HAP-1 (cell line): ENCODE measurements at places on chromosomes 13 and 19.

- no peak for DNase-seq
Observed at GRCh38 chr13:112955271-112955937, 13.6 kb upstream of the MCF2L start.

DNA sequence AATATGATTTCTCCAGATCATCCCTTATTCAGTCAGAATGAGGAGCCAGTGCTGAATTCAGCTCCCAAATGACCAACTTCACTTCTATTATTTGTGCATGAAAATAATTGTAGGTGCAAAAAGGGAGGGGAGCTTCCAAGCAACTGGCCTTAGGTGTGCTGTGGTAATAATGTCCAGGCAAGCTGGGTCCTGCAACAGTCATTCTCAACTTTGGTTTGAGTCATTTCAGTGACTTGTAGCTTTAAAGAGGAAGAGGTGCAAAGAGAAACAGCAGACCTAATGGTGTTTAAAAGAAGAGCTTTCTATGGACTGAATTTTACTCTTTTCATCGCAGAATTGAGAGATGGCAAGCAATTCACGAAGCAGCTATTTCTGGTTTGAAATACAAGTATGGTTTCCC, 29.2 kb upstream of the FGF9 start:
- DNase-seq: no peak

- DNase-seq: no peak
Observed at GRCh38 chr13:109144693-109145437, 515.5 kb downstream of the MYO16 start.

DNA sequence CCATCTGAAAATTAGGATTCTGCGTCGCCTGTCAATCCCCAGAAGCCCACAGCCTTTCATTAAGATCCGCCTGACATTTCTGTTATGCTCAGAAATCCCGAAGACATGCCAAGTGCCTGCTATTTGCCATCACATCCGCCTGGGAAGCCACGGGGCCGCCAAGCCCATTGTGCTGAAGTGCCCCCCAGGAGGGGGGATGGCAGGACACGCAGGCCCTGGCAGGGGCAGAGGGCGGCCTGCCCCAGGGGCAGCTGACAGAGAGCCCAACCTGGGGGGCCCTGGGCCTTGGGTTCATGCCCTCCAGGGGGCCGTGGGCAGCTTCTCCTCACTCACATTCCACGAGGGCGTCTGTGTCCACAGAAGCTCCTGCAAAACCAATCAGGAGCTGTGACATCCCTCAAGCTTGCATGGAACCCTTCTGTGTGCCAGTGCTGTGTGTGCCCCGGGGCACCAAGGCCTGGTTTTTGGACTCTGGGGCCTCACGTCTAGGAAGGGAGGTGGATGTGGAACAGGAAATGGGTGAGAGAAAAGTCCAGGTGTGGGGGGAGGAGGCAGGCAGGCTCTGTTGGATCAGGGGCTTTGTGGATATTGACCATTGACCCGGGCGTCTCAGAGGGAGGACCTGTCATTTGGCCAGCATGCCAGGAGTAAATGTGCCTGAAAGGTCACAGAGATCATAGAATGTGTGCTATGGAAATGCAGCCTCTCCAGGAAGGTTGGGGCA, 122.9 kb downstream of the URI1 start:
- DNase-seq: no peak

DNA sequence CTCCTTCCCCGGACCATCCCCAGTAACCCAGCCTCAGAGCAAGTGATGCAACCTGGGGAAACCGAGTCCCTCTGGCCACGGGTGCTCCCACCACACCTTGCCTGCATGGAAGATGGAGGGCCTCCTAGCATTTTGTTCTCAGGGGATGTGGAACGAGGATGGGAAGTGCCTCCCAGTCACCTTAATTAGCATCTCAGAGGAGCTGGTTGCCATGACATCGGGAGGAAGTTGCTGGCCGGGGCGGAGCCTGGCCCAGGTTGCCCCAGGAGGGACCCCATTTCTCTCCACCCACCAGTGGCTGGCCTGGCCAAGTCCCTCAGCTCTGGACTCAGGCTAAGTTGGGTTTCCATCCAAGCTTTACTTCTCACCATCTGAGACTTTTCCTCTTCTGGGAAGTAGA, 24.1 kb upstream of the PTPRS start:
- peak; percentile 30 for DNase-seq

GRCh38 chr19:4715529-4716221, 8.0 kb downstream of the DPP9 start:
- no peak for DNase-seq

DNA sequence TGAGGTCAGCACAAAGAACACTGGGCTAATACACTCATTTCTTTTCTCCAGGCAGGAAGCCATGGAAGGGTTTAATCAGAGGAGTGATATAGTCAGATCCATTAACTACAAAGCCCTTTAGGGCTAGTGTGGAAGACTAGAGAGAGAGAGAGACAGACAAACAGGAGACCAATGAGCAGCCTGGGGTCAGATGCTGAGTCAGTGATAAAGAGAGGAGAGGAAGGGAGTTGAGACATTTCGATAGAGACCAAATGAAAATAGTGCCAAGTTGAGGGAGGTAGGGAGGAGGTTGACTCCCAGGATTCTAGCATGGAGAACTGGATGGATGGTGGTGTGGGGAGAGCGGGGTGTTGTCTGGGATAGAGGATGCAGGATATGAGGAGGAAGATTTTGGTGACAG, 18.2 kb downstream of the ZNF473 start:
- DNase-seq: no peak

- DNase-seq: no peak
Observed at GRCh38 chr13:30668312-30668711, 50.6 kb downstream of the USPL1 start.

GRCh38 chr19:41925208-41926003, 2.8 kb downstream of the ERFL start:
- no peak for DNase-seq

GRCh38 chr13:113849546-113849945, 14.3 kb downstream of the GAS6 start:
- DNase-seq: no peak

DNA sequence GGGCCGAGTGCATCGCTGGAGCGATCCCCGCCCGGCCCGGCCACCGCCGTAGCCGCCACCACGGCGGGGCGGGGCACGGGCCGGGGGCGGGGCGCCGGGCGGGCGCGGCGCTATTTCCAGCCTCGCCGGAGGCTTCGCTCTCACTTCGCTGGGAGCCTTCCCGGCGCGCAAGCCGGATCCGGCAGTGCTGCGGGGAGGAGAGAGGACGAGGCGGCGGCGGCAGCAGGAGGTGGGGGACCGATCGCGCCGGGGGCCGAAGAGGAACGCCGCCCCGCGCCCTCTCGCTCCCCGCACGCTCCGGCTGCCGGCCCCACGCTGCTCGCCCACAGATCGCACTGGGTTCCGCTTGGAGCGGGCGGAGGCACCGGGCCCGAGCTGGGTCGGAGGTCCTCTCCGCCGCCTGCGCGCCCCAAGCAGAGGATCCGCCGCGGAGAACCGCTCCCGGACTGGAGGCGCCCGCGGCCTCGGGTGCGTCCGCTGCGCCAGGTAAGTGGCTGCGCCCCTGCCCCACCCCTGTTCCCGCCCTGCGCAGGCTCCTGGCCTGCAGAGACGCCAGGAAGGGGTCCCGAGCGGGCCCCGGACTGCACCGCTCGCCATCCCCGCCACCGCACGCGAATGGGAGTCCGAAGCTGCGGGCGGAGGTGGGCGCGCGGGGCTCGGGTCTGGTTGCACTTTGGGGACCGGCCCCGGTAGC, at the start of gene CHST8:
Gene CHST8 (plus strand): TSS at position 143 of the 694 bp plus-strand sequence. CDS start 67,309 bp downstream, outside the sequence.
- peak; percentile 52 for DNase-seq

GRCh38 chr13:99294958-99295357, 12.2 kb downstream of the GPR183 start:
- no peak for DNase-seq

- peak; percentile 65 for DNase-seq
Observed at GRCh38 chr19:9934132-9934950, 2.0 kb downstream of the OLFM2 start.

GRCh38 chr13:31786011-31786410, 46.7 kb downstream of the RXFP2 start:
- no peak for DNase-seq

DNA sequence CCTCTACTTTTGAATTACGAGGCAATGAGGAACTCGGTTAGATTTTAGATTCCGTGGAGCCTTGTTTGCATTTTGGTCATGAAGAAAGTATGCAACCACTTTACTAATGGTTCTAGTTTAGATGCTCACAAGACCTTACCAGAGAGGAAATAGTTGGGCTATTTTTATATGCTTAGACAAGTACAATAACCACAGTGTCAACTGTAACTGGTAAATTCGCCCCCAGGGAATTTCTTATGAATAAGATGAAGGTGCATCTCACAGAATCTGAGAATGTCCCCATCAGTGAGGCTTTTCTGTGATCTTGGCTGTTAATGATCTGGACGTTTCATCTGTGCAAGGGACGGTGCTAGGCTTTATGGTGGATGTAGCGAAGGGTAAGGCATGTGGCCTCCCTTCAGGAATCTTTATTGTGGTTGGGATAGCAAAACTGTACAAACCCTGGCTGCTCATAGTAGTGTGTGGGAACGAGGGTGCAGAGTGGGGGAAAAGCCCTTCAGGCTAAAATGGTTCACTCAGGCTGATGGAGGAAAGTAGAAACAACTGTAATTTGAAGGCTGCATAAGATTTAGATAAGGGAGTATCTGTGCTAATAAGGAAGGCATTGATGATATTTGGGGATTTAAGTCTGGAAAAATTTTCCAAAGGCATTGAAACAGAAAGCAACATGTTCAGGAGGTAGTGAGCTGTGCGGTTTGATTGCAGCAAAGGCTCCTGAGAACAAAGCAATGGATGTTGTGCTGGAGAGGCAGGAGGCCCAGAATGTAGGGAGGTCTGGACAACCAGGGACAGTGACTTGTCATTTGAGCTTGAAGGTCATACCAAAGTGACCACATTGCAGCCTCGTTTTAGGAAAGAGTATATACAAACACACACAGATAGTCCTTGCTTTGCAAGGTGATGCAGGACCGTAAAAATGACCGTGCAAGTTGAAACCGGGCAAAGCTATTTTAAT, 28.4 kb downstream of the UBAC2 start:
- no peak for DNase-seq

GRCh38 chr19:53158119-53158656, 665 bp downstream of the ZNF347 start:
- no peak for DNase-seq

GRCh38 chr19:14577885-14578427, 4.9 kb upstream of the CLEC17A start:
- no peak for DNase-seq

- DNase-seq: no peak
Observed at GRCh38 chr19:19487950-19488874, 27.1 kb downstream of the TSSK6 start.
